ENCODE measurements at places on chromosomes 16 and 17.

DNA sequence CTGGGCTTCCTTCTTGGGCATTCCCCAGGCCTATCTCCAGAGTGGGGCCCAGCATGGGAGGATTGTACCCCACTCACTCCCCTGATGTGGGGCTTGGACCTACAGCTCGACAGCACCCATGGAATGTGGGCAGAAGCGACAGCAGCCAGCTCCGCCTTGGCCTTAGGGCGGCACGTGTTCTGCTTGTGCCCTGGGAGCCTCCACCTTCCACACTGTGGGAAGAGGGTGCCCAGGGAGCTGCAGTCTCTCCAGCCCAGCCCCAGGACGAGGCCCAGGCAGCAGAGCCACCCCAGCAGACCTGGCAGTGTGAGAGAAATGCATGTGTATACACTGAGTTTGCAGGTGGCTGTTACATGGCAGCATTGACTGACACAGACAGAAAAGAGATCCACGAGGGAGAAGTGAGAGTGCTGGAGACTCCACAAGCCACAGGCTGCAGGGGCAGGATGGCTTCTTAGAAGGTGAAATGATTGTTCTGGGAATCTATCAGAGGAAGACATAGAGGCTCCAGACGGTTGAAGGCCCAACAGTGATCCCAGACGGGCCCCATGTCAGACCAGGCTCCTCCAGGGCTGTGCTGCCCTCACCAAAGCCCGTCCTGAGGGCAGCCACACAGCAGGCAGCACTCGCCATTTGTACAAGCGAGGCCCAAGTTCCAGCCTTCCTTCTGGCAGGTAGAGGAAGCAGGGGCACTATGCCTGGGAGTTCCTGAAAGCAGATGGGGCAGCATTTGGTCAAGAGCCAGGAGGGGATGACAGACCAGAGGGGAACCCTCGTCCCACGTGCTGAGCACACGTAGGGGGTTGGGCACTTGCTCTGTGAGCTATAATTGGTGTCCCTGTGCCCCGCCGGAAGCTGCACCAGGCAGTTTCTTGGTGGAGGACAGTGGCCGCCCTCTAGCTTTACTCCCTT lies 2.8 kb upstream of the DNASE1 start:
- no peak for DNase-seq

DNA sequence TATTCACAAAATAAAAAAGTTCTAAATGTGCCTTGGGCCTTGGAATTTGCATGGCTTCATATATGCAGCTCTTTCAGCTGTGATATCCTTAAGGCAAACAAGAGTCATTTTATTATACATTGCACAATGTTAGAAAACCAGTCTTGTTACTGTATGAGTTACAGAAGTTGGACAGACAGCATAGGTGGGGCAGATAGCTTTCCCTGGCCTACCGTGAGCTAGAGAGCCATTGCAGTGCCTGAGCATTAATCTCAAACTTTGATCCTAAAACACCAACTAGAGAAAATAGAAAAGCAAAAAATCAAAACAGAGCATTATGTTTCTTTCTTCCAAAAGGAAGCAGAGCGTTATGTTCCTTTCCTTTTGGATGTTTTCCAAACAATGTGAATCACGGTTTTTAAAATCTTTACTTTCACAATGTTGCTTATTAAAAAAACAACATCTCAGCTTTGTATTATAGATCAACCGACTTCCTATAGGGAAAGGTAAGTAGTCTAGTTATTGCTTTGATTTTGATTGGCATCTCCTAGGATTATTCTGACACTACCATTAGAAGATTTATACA lies 32.2 kb downstream of the ARHGAP44 start:
- DNase-seq: no peak

DNA sequence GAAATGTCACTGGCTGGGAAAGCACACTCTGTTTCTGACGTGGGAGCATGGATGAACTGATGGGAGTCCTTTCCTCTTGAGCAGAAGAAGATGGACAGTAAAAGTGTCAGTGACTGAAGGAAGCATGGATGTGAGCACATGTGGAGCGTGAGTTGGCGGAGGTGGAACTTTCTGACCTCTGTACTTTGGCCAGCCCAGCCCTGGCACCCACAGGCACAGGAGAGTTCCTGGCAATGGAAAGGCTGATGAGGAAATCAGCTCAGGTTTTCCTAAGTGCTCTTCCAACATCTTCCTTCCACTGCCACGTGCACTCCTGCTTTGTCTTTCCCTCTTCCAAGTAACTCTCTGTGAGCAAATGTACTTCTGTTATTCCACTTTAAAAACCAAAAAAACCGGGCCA lies 276.8 kb downstream of the NTN1 start:
- no peak for DNase-seq

- DNase-seq: no peak
Observed at GRCh38 chr17:49337884-49338283, 24.2 kb downstream of the ZNF652 start.

DNA sequence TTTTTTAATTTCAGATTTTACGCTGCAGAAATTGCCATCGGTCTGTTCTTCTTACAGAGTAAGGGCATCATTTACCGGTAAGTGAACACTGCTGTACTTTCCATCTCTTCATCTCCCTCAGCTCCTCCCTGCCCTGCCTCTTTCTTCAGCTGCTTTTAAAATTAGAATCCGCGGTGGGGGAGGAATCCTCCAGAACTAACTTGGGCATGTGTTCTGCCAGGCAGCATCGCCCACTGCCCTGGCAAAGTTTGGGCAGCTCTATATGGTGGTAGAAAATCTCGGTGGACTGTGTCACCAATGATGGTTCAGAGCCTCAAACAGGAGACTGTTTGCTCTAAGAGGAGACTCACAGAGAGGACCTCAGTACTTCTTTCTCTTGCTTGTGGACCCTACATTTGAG lies 81.6 kb upstream of the CACNG3 start:
- no peak for DNase-seq

- no peak for DNase-seq
Observed at GRCh38 chr16:28186752-28187151, 25.0 kb downstream of the XPO6 start.

DNA sequence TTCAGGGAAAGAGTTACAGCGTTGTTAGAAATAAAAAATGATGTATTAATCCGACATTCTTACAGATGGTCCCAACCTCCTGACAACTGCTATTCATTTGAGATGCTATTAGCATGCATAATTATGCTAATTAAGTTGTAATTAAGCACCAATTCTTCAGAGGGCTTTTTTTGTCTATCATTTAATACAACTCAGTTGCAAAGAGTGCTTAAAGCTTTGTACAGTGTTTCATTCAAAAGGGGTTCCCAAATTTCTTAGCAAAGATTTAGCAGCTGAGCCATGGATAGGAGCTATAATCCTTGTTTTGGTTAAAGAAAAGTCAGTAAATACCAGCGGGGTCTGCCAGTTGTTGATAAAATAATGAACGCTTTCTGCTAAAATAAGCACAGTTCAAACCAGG lies 150.7 kb upstream of the DYNLRB2 start:
- no peak for DNase-seq
